ENCODE measurements at places on chromosomes 2 and 18.

DNA sequence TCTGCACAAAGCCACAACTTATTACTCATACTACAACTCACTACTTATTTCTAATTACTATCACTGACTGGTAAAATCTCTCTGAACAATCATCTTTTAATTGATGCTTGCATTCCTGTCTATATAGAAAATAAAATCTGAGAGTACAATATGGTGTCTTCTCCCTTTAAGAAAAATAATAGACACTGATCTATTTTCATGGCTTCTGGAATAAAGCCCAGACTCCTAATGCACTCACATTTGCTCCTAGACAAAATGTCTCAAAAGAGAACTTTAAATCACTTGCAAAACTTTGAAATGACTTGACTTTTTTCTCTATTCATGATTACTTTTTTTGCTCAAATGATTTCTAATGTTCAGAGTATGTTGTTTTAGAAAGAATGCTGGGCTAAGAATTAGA is 28.7 kb downstream of the ESCO1 start:
- DNase-seq, result peak; percentile 1

DNA sequence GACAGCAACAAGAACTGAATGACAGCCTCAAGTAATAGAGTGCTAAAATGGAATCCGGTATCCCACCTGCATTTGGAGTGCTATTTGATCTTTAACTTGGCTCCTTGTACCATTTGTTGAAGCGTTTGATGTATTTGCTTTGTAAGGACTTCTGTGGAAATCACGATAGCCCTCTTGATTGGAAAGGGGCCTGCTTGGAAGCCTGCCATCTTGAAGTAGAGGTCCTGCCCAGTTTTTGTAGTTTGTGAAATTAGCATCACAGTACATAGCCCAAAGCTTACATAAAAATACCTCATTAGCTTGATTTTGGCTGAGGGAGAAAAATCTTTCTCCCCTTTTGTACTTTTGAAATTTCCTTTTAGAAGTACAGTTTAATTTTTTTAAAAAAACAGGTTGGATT is 2.7 kb downstream of the CDCA7 start:
- no peak for DNase-seq

GRCh38 chr2:162041485-162041884 is 32.5 kb downstream of the DPP4 start:
- no peak for DNase-seq

- no peak for DNase-seq
Measured at GRCh38 chr2:61045999-61046398, 19.7 kb upstream of the SANBR start.

DNA sequence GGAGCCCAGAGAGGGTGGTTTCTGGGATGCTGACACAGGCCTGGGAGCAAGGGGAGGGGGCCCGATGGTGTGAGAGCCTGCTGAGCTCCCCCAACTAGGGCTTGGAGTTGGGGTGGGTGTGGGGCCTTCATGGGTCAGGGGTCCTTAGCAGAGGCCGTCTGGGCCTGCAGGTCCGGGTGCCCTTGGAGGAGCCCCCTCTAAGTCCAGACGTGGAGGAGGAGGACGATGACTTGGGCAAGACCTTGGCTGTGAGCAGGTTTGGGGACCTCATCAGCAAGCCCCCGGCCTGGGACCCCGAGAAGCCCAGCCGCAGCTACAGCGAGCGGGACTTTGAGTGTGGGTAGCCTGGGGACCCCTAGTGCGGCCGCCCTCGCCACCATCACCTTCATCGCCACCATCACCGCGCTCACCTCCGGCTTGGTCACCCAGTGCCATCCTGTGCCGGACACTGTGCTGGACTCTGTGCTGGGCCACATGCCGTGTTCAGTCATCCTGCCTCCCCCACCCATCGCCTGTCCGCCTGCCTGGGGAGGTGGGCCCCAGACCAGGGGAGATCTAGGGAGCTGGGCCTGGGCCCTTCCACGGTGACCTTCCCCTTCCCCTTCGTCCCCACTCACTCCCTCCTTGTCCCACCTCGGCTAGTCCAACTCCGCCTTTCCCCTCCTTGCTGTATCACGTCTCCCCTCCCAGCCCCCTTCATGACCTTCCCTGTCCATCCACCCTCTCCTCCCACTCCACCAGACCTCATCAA is 980 bp downstream of the SLC4A3 start:
- DNase-seq, result no peak

GRCh38 chr18:8871489-8871888 is 166.1 kb downstream of the MTCL1 start:
- DNase-seq, result no peak

DNA sequence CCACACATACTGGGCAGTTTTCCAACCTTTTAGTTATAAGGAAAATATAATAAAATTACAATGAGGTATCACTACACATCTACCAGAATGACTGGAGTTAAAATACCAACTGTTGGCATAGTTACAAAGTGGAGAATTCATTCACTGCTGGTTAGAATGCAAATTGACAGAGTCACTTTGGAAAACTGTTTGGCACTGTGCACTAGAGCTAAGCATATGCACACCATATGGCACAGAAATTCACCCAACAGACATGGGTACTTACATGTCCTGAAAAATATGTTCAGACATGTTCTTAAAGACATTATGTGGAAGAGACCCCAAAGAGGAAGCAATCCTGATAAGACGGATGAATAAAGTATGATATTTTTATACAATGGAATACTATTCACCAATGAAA is 686.1 kb upstream of the RAB6C start:
- DNase-seq, result no peak

DNA sequence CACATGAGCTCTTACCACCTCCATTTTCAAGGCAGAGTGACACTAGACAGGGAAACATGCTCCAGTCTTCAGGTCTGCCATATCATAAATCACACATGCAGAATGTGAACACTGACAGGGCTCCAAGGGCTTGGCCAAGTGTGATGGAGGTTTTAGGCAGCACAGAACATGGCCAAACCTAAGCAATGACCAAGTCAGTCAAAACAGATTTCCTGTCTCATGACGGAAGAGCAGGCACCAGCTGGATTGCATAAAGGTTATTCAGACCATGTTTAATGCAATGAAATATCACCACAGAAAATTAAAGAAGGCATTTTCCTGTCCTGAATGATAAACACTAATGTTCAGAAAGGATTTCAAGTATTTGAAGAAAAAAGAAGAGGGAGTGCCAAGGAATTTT is 72.5 kb downstream of the SUMO1 start:
- peak; percentile 93 for DNase-seq

GRCh38 chr18:63457977-63458376 is 18.8 kb upstream of the SERPINB5 start:
- no peak for DNase-seq

- no peak for DNase-seq
Measured at GRCh38 chr2:1690056-1690775, 54.1 kb downstream of the PXDN start.

DNA sequence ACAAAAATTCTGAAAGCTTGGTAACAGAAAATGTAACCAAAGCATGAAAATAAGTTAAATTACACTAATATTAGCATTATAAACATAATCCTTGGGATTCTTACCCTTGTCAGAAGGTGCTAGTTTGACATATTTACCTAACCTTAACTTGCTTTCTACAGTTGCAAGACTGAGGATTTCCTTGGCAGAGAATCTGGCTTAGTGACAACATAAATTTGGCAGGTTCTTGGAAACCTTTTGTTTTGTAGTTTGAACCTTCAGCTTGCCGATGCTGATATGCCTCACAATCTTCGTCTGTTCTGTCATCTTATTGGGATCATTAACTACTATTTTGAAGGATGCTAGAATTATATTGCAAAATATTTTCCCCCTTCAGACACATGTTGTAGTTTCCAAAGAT is 3.4 kb downstream of the XIRP2 start:
- DNase-seq, result no peak

GRCh38 chr2:237025090-237025865 is 60.4 kb upstream of the COPS8 start:
- DNase-seq, result peak; percentile 96

GRCh38 chr2:238920053-238920452 is 72.2 kb downstream of the TWIST2 start:
- no peak for DNase-seq

DNA sequence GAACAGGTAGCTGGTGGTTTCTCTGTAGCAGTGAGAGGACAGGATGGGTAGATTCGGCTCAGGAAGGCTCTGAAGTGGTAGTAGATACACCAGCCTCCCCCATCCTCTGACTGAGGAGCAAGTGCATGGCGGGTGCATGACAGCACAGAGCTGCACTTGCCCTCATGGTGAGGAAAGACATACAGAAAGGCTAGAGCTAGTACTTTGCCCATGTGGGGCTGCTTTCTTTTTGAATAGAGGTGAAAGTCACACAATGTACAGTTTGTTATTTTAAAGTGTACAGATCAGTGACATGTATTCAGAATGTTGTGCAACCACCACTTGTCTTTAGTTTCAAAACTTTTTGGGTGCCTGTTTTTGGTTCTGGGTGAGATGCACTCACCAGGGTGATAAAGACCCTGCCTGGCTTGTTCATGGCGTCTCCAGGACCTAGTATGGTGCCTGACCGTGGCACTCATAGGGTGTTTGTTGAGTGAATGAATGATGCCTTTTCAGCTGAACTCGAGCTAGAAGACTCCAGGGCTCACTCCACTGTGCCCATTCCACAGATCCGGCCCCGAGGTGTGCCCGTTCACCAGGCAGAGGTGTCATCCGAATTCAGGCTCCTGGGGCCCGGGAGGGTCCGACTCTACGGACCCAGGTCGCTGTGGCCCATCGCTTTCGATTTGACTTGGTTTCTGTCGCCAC is 421 bp upstream of the VAMP5 start:
- no peak for DNase-seq

GRCh38 chr2:220648628-220649027 is 923.5 kb downstream of the EPHA4 start:
- no peak for DNase-seq

- DNase-seq, result no peak
Measured at GRCh38 chr2:15184491-15184890, 376.6 kb downstream of the NBAS start.
